ENCODE measurements at places on chromosomes 5 and 9.

- no peak for DNase-seq
These were observed 13.3 kb upstream of the RNF130 start for GRCh38 chr5:180084638-180085561.

DNA sequence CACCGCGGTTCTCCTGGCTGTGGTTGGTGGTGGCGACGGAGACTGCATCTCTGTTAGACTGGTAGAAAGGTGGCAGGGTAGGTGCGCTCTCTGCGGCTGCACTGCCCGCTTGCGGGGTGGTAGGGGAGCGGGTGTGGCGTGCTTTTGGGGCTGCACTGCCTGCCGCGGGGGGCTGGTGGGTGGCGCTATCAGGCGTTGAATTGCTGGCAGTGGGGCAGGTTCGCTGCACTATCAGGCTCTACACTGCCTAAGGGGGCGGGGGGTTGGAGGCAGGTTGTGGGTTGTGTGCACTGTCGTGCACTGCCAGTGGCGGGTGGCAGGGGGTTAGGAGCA is 21.0 kb upstream of the TRIM52 start:
- no peak for DNase-seq

- no peak for DNase-seq
These were observed 377.1 kb downstream of the SPOCK1 start for GRCh38 chr5:137122075-137122474.

DNA sequence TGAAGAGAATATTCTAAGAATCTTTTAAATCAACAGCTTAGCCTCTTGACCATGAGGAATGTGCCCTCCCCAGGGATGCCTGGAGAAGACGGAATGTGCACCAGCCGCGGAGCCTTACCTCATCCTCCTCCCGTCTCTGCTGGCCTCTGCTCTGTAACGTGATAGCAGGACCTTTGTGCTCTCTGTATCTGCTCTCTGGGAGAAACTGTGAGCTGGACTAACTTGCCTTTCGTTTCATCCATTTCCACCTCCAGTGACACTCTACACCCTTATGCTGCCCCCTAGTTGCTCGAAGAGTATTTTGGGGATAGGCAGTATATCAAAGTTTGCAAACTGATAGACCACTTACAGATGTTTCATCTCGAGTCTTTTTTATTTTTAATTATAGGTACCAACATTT is 141.4 kb downstream of the NPR3 start:
- no peak for DNase-seq

DNA sequence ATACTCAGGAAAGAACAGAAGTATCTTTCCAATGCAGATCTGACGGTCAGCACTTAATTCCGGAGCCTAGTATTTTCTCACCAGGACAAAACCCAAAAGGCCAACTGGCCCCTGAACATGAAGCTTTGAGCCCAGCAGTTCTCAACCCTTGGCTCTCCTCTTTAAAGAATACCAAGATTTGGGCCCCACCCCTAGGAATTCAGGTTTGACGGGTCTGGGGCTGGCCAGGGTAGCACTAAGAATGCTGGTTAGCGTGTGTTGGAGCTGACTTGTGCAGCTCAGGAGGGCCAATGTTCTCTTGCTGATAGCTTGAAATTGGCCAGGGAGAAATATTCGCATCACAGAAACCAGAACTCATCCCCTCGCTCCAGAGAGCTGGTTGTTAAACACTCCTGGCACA is 88.3 kb upstream of the PTCH1 start:
- no peak for DNase-seq

GRCh38 chr9:14340994-14341393 is 27.1 kb upstream of the NFIB start:
- no peak for DNase-seq

DNA sequence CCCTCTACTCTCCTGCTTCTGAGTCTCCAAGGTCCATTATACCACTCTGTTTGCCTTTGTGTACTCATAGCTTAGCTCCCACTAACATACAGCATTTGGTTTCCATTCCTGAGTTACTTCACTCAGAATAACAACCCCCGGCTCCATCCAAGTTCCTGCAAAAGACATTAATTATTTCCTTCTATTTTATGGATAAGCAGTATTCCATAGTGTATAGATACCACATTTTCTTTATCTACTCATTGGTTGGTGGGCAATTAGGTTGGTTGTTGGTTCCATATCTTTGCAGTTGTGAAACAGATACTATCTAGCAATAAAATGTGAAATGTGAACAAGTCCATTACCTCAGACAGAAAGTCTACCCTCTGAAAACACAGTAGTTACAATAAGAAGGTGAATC is 110.3 kb downstream of the DOCK8 start:
- DNase-seq, result no peak

GRCh38 chr9:86217076-86217755 is 42.2 kb downstream of the C9orf153 start:
- no peak for DNase-seq

- DNase-seq, result no peak
These were observed 134.4 kb upstream of the SPRY4 start for GRCh38 chr5:142459209-142459608.

- no peak for DNase-seq
These were observed 197.7 kb downstream of the MCTP1 start for GRCh38 chr5:95086927-95087815.

DNA sequence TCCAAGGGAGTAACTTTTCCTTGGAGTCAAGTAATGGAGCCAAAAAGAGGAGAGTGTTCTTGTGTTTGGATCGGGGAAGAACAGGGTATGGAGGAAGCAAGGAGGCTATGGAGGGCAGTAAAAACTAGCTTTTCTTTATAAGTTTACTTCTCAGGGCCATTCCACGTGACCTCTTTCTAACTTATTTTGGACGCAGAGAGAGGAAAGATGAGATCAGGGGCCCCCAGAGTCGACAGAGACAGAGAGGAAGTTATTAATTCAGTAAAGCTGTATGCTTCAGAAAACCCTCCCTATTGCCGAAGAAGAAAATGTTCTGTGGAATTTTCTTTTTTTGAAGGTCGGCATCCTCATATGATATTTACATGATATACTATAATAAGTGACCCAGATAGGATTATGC is 233.8 kb upstream of the MPDZ start:
- DNase-seq, result no peak

DNA sequence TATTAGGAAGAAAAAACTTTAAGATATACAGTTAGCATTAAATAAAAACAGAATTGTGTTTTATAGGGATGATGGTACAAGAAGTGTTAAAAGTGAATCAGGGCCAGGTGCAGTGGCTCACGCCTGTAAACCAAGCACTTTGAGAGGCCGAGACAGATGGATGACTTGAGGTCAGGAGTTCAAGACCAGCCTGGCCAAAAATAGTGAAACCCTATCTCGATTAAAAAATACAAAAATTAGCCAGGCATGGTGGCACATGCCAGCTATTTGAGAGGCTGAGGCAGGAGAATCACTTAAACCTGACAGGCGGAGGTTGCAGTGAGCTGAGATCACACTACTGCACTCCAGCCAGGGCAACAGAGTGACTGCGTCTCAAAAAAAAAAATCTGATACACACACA is 282.9 kb upstream of the ATP10B start:
- no peak for DNase-seq

DNA sequence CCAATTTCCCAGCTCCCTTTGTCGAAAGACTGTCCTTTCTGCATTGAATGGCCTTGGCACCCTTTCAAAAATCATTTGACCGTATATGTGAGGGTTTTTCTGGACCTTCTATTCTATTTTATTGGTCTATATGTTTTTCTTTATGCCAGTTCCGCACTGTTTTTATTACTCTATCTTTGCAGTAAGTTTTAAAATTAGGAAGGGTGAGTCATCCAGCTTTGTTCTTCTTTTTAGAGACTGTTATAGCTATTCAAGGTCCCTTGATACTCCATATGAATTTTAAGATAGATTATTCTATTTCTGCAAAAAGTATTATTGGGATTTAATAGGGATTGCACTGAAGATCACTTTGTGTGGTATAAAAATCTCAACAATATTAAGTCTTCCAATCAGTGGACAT is 44.2 kb upstream of the STARD4 start:
- DNase-seq, result no peak

GRCh38 chr5:168749391-168750100 is 170.4 kb upstream of the PANK3 start:
- no peak for DNase-seq

DNA sequence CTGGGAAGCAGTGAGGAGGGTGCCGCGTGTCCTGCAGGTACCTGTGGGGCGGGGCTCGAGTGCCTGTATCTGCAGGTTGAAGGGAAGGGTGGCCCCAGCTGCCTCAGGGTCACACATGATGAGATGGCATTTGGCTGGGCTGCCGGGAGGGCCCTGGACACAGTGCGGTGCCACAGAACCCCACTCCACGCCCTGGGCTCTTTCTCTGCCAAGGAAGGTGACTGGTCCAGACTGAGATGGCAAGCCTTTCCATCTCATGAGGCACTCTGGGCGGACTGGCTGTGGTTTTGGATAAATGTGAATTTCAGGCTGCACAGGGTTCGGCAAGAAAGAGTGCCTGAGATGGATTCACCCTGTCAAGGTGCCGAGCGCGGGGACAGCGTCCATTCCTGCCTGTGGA is 69.4 kb downstream of the FGF18 start:
- DNase-seq, result no peak

DNA sequence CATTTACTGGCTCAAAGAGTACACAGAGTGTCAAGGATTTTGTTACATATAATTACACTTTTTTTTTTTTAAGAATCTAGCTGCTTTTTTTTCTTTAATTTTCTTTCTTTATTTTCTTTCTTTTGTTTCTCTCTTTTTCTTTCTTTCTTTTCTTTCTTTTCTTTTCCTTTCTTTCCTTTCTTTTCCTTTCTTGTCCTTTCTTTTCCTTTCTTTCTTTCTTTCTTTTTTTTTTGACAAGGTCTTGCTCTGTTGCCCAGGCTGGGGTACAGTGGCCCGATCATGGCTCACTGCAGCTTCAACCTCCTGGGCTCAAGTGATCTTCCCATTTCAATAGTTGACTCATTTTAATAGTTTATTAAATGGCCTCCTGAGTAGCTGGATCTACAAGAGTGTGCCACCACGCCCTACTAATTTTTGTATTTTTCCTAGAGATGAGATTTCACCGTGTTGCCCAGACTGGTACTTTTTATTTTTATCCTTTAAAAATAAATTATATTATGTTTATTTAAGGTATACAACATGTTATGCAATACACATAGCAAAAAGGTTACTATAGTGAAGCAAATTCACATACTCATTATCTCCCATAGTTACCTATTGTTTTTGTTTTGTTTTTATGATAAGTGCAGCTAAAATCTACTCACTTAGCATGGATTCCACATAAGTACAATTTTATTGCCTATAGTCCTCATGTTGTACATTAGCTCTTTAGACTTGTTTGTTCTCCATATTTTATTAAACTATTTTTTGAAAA is 381.5 kb upstream of the KLF4 start:
- DNase-seq, result no peak

- DNase-seq, result no peak
These were observed 10.9 kb downstream of the RAPGEF1 start for GRCh38 chr9:131728961-131729360.

DNA sequence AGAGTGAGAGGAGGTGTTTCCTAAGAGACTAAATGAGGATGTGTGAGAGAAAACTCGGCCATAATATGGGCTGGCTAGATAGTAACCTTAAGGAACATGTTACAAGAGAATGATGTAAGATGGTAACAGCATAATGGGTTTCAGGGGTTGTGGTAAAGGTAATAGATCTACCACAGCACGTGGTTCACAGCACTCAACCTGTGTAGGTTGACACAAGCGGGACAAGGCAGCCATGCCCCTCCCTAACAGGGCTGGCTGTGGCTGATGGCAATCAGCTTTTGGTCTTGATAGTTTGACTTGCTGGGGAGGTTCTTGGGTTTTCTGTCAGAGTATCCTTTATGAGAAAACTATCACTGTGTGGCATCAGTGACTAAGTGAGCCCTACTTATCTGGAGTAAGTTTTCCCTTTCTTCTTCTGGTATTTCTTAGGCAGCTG is 138.6 kb downstream of the TRIO start:
- no peak for DNase-seq

DNA sequence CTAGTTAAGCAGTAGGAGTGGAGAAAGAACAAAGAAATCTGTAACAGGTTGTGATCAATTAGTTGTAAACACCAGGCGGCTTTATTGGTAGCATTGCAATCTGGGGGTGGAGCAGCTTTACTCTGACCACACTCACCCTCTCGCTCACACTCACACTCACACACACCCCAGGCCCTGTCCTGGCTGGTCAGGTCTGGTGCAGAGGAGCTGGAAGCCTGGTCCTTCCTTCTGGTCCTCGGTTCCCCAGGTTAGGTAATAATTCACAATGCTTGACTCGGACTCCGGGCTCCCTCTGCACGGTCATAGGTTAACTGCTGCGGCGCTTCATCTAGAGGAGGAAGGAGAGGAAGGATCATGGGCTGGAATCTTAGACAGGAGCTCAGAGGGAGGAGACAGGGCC is 1.6 kb downstream of the CCL19 start:
- no peak for DNase-seq

GRCh38 chr5:96814041-96814440 is 6.3 kb upstream of the ERAP1 start:
- no peak for DNase-seq

- no peak for DNase-seq
These were observed 213.9 kb downstream of the BNC2 start for GRCh38 chr9:16656432-16657169.

GRCh38 chr5:151675611-151676313 is 11.0 kb downstream of the SPARC start:
- no peak for DNase-seq

DNA sequence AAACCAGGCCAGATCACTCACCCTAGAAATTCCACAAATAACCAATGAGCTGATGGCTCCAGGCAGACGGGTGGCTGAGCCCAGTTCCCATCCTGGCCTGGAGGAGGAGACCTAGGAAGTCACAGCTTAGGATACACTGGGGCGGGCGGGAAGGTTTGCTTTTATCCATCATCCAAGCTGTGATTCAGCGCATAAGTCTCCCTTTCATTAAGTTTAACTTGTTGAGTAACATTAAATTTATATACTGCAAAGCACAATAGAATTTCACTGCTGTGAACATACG is 55.7 kb downstream of the THBS4 start:
- DNase-seq, result no peak

DNA sequence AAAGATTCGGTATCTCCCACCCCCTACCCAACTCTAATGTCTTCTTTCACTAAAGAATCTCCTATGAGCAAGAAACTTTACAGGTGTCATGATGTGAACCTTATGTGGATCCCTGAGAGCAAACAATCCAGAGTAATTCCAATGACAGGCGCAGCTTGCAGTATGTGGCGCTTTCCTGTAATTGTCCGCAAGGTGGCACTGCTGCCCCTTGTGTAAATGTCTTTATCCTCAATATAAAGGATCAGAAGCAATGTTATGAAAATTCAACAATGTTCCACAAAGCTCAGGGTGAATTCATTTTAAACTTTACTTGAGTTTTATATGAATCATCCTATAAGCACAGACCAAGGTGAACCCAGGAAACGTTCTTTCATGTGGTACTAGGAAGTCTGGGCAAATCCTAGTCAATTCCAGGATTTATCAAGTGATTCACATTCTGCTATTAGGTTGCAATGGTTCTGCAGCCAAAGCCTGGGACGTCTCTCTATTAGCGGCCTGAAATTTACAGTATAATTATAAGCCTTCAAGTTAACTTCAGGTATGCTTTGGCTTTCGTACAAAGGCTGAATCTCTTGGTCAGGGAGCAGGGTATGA is 113.7 kb downstream of the TRPM6 start:
- peak; percentile 73 for DNase-seq

GRCh38 chr5:110045158-110045557 is 355.4 kb downstream of the MAN2A1 start:
- no peak for DNase-seq

- DNase-seq, result no peak
These were observed 173.7 kb downstream of the BRINP1 start for GRCh38 chr9:119195521-119195920.

GRCh38 chr5:89377767-89378455 is 494.9 kb upstream of the MEF2C start:
- no peak for DNase-seq

GRCh38 chr9:87309236-87309635 is 188.4 kb upstream of the DAPK1 start:
- no peak for DNase-seq

Data from RWPE1 (cell line).